Uterus (tissue), 4 donors: ENCODE measurements at places on chromosomes 1 and 21. TPM values are rescaled to one million over a fixed set of nuclear protein-coding genes. Genes with fewer than 3 reads are reported as not detected.

The KIRREL1 gene
- total RNA-seq: 63.6 TPM

The BEST4 gene
- total RNA-seq: not detected

The UMODL1 gene
- not detected for total RNA-seq

The TNFRSF9 gene
- not detected for total RNA-seq

The PTPN22 gene
- 0.85 TPM for total RNA-seq

DNA sequence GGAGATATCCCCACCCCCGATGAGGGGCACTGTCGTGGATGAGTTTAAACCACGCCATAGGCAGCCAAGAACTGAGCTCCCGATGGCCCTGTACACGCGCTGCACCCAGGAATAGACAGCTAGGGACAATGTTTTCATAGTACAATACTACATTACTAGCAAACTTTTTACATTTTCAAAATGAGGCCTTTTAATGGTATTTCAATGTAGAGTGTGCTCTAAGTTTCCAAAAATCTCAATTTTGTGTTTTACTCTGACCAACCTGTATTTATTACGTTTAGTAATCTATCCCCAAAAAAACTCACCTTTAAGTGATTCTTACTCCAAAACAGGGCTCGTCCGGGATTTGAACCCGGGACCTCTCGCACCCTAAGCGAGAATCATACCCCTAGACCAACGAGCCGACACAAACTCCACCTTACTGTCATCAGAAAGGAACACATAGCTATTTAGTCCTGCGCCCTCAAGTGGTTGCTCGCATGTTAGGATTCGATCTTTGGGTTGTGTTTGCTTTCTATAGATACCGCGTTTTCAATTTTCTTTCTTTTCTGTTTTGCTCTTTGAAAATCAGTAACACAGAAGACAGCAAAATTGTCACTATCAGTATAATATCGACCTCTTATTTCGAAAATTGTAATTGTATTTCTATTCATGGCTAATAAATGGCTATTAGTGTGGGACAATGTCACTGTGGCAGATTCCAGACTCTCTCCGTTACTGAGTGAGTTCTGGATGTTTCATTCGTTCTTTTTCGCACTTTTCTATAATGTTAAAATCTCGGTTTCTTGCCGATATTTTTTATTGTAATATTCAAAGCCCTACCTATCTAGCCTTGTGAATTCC, 6.4 kb upstream of the MPZL1 start:
- DNase-seq: peak; percentile 85

DNA sequence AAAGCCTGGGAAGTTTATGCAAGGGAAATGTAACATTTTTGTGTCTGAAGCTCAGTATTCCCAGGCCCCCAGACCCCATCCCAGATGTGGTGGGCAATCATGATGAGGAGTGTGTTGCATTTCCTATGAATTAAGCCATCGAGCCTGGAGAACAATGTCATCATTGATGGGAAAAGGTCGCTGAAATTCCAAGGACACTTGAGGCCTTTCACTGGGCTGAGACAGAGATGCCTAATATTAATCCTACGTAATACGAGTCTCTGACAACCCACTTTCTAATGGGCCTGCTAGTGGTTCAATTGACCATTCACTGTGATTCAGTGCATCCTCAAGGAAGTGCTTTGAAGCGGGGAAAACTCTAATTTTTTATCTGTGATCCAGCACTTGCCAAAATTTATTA, 291.6 kb downstream of the PLPP3 start:
- no peak for DNase-seq
